Fibroblast of upper back skin (primary cell): ENCODE measurements at places on chromosomes 13 and 19.
A peak's percentile ranks its signal among the peaks of the same experiment; 100 is the strongest.

- DNase-seq = no peak
Measured at GRCh38 chr13:53068585-53069520, 40.2 kb downstream of the OLFM4 start.

DNA sequence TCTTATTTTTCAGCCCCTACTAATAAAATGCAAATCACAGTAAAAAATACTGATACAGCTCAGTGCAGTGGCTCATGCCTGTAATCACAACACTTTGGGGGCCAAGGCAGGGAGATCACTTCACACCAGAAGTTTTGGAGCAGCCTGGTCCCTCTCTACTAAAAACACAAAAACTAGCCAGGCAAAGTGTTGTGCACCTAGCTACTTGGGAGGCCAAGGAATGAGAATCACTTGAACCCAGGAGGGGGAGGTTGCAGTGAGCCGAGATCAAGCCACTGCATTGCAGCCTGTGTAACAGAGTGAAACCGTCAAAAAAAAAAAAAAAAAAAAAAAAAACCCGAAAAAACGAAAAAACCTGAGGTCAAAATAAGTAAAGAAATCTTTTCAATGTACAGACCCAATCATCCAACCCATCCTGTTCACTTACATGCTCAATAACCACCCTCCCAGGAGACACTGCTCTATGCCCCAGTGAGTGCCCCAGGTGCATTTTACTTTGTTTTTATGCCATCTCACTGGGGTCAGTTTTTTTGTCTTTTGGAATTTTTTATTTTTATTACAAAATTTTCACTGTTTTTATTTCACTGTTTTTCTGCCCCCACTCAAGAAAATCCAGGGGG, 107.0 kb downstream of the ZNF486 start:
- DNase-seq = no peak

DNA sequence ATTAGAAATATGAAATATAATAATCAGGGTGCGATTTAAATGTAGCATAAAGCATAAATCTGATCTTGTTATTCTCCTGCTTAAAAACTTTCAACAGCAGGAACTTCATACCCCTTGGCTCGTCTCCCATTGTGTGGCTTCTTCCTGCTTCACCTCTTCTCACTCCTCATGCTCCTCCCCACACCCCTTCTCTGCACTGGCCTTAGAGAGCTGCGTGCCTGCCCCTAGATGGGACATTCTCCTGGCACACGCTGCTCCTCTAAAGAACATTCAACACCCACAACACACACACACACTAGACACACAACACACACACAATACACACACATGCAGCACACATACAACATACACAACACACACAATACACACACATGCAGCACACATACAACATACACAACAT, 104.6 kb upstream of the RAP2A start:
- peak; percentile 53 for DNase-seq

- DNase-seq = no peak
Measured at GRCh38 chr13:57045826-57046546, 94.7 kb upstream of the PRR20A start.

DNA sequence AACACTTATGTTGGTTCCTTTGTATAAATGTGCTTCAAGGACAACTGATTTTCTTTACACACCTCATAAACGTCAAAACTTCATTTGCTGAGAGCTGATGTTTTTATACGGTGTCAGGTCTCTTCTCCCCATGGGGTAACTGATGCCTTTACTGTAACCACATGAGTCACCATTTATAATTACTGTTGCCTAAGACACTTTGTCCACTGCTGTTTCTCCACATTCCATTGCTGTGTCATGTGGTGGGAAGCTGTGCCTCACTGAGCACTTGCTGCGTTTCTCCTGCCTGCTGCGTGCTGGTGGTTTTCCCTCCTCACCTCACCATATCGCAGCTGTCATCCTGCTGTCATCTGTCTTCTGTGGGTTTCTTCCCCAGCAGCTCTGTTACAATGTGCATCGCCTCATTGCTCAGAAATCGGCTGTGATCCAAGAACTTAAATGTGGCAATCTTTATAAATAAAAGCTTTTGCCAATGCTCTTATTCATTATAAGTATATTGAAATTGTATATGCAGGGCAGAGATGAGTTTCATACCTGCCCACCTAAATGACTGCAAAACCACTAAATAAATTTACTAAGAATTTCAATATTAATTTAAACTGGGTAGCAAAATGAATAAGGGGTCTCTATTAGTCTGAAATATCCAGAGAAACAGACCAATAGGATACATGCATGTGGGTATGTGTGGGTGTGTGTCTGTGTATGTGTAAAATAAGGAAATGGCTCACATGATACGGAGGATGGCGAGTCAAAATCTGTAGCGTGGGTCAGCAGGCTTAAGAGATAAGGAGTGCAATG, 547.0 kb upstream of the SLITRK5 start:
- DNase-seq = peak; percentile 99
